ENCODE measurements at places on chromosomes 2 and 18. TPM values are rescaled to one million over a fixed set of nuclear protein-coding genes. Genes with fewer than 3 reads are reported as not detected.

STAT4 gene
- 1.7 TPM for polyA plus RNA-seq

- DNase-seq, result no peak
Observed at GRCh38 chr2:64799592-64800252, 146.0 kb upstream of the SERTAD2 start.

TNFRSF11A gene
- polyA plus RNA-seq, result 3.7 TPM

DNA sequence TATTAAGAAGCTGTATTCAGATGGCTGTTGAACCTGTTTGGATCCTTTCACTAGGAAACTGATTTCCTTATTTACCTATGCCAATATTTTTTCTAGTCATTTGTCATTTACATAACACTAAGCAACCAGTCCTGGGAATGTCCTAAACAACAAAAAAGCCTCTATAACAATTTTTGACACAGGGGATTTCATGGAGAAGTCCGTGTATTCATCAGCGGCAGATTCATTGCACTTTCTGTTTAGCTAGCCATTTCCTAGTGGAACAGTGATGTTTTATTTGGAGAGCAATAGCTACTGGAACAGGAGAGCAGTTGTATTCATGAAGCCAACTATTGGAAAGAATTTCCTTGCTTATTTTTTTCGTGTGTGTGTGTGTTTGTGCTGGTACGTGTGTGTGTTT is 604.3 kb upstream of the POU3F3 start:
- no peak for DNase-seq

- no peak for DNase-seq
Observed at GRCh38 chr2:104562537-104562936, 291.4 kb upstream of the POU3F3 start.

CABYR gene
- 7.3 TPM for polyA plus RNA-seq

RMND5A gene
- 27.8 TPM for polyA plus RNA-seq

DNA sequence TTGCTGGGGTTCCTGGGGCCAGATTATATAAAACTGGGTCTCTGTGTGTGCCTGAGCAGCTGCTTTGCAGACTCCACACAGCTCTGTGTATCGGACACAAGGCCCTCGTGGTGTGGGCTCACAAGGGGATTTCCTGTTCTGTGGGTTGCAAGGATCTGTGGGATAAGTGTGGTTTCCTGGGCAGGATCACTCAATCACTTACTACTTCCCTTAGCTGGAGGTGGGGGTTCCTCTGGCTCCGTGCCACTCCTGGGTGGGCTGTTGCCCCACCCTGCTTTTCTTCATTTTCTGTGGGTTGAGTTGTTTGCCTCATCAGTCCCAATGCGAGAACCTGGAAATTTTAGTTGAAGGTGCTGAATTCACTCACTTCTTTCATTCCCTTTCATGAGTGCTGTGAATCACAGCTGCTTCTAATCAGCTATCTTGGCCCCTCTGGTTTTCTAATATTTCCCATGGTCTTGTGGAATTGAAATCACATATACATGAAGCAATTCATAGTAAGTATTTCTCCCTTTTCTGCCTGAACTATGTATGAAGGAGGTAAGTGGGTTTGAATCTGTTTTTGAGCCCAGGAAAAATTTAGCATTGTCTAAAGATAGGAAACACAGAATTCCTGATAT is 196.3 kb downstream of the DCDC2C start:
- peak; percentile 57 for DNase-seq

DNA sequence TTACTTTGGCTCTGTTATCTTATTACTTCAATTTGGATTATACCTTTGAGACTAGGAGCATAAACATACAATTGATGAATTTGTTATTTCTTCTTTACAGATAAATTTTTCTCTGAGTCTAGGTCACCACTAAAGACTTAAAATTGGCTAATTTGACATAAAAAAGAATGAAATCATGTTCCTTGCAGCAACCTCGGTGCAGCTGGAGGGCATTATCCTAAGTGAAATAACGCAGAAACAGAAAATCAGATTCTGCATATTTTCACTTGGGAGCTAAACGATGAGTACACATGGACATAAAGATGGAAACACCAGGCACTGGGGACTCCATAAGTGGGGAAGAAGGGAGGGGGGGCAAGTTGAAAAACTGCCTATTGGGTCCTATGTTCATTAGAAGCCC is 172.8 kb upstream of the SESTD1 start:
- DNase-seq, result no peak

DNA sequence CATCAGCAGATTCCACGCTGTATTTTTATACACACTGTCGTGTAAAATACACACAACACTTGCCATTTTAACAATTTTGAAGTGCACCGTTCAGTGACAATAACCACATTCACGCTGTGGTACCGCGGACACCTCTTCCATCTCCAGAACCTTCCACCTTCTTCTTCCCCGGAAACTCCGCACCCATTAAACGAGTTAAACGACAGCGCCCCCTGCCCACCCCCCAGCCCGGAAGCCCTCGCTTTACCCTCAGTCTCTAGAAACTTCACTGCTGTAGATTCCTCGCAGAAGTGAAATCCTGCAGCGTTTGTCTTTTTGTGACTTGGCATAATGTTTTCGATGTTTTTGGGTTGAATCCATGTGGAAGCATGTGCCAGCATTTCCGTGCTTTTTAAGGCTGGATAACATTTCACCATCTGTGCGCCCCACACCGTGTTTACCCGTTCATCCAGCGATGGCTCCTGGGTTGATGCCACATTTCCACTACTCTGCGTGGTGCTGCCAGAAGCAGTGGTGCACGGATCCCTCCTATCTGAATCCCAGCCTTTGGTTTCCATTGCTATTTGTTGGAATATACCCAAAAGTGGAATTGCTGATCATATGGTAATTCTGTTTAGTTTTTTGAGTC is 32.0 kb upstream of the TMEM18 start:
- peak; percentile 75 for DNase-seq

GRCh38 chr2:185152186-185152585 is 553.9 kb downstream of the ZNF804A start:
- DNase-seq, result no peak

DNA sequence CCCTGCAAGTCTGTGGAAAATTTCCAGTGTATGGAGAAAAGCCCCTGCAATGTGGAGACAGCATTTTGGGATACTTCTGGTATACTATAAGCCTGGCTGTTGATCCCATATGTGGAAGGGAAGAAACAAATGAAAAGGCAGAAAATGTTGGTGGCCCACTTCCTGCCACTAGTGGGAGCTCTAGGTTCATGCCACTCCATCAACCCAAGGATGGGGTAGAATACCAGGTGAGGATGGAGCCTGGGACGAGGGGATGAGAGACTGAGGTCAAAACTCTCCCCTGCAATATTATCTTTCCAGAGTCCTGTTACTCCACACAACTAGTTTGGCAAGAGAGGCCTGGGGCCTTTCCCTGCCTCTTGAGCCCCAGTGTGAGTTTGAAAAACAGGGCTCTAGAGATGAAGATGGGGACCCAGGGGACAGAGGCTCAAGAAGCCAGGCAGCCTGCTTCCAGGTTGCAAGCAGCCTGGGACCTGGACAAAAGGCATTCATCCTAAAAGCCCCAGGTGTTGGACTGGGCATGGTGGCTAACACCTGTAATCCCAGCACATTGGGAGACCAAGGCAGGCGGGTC is 31.9 kb downstream of the BMP10 start:
- no peak for DNase-seq

- no peak for DNase-seq
Observed at GRCh38 chr2:86686905-86687304, 33.2 kb upstream of the RMND5A start.

CHRND gene
- polyA plus RNA-seq, result 88.9 TPM

GRCh38 chr18:48136827-48137373 is 206.4 kb upstream of the SMAD2 start:
- DNase-seq, result no peak

DNA sequence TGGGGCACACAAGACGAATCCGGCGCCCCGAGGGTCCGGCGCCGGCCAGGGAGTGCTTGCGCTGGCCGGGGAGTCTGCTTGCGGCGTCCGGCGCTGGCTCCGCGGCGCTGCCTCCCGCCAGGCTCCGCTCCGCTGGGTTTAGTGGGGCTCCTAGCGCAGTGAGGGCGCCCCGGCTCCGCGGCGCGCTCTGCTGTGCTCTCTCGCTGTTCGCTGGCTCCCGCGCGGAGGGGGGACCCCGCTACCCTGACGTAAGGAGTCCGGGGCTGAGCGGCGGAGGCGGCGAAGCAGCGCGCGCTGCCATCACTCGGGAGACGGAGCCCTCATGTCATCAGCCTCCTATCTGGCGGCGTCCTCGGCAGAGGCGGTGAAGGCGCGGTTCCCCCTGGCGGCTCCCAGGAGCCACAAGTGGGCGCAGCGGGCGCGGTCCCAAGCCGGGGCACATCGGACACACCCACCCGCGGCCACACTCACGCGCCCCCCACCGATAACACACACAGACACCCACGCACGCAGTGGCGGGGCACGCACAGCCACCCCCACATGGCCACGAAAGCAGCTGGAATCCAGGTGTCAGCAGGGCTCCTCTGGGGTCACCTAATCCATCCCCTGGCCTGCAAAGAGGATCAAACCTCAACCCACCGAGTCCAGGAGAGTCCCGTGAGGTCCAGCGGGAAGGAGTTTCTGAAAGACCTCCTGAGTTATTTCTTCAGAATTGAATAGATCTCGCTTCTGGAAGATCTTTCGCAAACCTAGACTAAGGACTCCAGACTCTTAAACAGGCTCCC is at the start of gene C1QL2:
Gene C1QL2, minus strand, starts transcription at position 189 of the 785 bp plus-strand sequence. CDS start 482 bp downstream, outside the sequence.
- no peak for DNase-seq

- no peak for DNase-seq
Observed at GRCh38 chr2:204046145-204046544, 109.6 kb downstream of the ICOS start.

GRCh38 chr2:7429733-7430132 is 512.5 kb downstream of the RNF144A start:
- DNase-seq, result no peak

- peak; percentile 37 for DNase-seq
Observed at GRCh38 chr2:174259981-174260380, 11.6 kb upstream of the OLA1 start.

CAVIN2 gene
- polyA plus RNA-seq, result 44.3 TPM

DNA sequence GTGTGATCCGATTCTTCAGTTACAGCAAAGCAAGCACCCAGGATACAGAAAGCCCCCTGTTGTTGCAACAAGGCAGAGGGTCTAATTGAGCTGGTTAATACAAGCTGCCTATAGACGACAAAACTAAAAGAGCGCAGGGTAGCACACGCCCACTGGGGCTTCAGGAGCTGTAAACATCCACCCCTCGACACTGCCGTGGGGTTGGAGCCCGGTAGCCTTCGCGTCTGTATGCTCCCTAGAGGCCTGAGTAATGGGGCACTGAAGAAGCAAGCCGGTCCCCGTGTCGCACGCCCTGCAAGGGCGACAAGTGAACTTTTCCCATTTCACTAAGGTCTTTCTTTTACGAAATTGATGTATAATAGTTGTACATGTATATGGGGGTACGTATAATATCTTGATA is 24.7 kb upstream of the CHRNA1 start:
- no peak for DNase-seq

RUFY4 gene
- polyA plus RNA-seq, result 0.07 TPM

DYNAP gene
- polyA plus RNA-seq, result not detected

KCNJ13 gene
- polyA plus RNA-seq, result not detected

DNA sequence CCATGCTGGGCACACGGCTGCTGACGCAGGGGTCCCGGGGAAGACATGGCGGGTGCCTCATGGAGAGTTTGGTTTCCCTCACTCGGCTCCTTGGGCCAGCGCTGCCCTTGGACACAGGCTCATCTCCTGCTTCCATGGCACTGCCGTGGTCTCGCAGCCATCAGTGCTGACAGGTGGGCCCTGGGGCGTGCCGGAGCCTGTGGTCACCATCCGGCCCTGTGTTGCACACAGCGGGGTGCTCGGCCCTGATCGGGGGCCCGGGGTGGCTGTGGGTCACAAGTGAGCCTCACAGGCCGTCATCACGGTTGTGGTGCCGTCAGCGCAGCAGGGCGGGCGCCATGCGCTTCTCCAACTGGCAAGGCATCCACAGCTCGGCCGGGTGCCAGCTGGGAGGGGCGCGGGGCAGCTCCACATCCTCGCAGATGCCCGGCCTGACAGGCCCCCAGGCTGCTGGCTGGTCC is 582 bp downstream of the RTP5 start:
- no peak for DNase-seq

ANKAR gene
- polyA plus RNA-seq, result 6.0 TPM

IL36A gene
- not detected for polyA plus RNA-seq
